Activated gamma-delta T cell treated with anti-CD3 and anti-CD28 coated beads, Interleukin-2, amount 50 U/mL, for 16 hours (primary cell): ENCODE measurements at places on chromosomes 1 and 21.

GRCh38 chr1:20389571-20389970 lies 96.4 kb downstream of the CAMK2N1 start:
- no peak for DNase-seq

DNA sequence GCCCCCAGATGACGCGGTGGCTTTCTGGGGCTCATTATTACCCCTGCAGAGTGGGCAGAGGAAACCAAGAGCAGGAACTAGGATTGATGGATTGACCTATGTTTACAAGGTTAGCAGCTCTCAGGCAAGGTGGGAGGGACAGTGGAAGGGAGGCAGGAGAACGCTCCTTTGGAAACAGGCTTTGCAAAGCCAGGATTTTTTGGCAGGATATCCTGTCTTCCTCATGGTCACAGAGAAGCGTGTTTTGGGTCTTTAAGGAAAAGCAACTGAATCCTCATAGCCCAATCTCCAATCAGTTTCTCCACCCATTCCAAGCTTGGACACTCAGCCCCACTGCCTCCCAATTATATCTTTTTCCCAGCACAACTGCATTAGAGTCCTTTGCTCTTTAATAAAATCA lies 105.6 kb upstream of the SOD1 start:
- no peak for DNase-seq

DNA sequence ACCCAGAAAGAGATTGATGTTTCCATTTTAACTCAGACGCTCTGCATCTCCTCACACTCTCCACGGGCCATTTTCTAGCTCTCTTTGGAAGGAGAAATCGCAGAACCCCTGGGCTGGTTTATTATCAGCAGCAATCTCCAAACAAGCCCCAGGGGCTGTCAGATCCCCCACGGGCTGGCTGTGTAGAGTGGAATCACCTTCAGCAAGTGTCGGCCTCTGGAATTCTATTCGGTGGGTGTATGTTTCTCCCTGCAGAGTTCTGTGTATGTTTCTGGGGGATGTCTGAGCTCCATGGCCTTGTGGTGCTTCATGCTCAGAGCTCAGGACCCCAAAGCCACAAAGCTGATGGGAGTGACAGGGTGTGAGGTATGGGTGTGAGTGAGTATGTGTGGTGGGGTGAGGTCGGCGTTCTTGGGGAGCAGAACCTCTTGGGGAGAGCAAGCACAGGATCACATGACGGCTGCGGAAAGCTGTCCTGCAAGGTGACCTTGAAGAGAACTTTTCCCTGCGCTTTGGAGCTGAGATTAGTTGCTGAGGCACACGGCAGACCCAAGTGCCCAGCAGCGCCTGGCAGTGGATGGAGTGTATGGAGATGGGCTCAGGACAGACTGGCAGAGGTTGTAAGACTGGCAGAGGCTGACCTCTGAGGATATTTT lies 489 bp downstream of the ACOT11 start:
- DNase-seq: no peak

GRCh38 chr1:174726167-174726879 lies 273.4 kb upstream of the CACYBP start:
- DNase-seq: no peak

- DNase-seq: no peak
Observed at GRCh38 chr1:173669491-173669941, at the start of gene ANKRD45. Gene ANKRD45, minus strand, starts transcription at chr1:173669851. Its CDS starts 10,433 bp downstream, at chr1:173659418.

DNA sequence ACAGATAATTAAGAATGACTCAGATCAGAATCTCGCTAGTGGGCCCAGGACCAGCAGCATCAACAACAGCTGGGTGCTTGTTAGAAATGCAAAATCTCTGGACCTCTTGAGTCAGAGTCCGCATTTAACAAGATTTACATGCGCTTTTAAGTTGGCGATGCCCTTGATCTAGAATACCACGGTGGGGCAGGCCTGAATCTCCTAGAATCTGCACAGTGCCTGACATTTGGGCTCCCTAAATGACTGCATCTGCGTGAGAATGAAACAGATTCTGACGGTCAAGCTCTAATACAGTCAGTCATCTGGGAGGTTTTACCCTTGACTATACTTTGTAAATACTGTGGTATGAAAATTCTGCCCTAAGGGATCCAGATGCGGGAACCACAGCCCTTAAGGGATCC lies 17.2 kb upstream of the RAB29 start:
- no peak for DNase-seq

DNA sequence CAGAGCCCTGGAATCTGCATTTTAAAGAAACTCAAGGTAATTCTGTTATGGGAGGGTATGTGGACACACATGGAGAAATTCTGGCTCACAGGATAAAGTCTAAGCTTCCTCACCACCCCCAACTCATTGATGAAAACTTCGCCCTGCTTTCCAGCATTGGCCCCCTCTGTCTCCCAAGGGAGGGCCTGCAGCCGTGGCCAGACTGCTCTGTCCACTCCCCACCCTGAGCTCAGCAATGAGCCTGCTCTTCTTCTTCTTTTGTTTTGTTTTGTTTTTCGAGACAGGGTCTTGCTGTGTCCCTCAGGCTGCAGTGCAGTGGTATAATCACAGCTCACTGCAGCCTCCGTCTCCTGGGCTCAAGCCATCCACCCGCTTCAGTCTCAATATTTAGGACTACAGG lies 136.8 kb upstream of the EDN2 start:
- no peak for DNase-seq

- no peak for DNase-seq
Observed at GRCh38 chr21:16536643-16537434, 807.1 kb downstream of the USP25 start.

- DNase-seq: no peak
Observed at GRCh38 chr1:108865316-108865910, 8.5 kb upstream of the AKNAD1 start.

- no peak for DNase-seq
Observed at GRCh38 chr21:37871121-37871862, 45.0 kb downstream of the KCNJ6 start.

DNA sequence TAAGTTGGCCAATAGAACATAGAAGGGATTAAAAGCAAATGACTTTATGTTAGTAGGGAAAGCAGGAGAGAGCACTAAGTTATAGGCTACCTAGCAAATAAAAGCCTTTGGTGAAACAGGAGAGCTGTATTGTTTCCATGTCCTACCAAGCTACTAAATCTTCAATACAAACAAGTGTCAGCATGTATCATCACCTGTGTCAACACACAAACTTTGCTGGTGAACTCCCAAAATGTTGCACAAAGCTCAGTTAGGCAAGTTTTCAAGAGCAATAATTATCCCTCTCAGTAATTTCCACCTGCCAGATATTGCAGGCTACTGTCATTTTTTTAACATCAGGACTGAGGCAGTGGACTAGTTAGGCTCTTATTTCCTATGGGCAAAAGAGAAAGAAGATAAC lies 77.7 kb upstream of the ADAM30 start:
- DNase-seq: no peak

DNA sequence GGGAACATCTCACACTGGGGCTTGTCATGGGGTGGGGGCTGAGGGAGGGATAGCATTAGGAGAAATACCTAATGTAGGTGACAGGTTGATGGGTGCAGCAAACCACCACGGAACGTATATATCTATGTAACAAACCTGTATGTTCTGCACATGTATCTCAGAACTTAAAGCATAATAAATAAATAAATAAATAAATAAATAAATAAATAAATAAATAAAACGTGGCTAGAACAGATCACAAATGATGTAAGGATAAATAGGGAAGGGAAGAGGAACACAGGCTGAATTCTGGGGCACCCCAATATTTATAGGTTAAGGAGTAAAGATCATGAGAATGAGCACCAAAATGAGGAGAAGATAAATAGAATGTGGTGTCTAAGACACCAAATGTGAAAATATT lies 592.2 kb downstream of the AMY1C start:
- DNase-seq: no peak

DNA sequence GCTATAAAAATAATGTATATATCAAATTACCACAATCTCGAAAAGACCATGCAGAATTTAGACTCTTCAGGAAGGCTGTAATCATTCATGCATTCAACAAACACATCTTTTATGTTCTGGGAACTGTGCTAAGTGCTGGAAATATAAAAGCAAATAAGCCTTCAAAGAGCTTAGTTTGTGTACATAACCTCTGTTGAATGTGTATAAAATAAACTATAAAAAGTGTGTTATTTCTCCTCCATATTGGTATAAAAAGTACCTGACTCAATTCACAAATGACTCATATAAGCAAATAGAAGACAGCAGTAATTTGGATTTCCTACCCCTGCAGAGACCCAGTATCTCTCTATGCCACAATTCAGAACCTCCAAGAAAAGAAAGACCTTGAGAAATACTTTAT lies 36.8 kb downstream of the RAB3GAP2 start:
- DNase-seq: no peak

DNA sequence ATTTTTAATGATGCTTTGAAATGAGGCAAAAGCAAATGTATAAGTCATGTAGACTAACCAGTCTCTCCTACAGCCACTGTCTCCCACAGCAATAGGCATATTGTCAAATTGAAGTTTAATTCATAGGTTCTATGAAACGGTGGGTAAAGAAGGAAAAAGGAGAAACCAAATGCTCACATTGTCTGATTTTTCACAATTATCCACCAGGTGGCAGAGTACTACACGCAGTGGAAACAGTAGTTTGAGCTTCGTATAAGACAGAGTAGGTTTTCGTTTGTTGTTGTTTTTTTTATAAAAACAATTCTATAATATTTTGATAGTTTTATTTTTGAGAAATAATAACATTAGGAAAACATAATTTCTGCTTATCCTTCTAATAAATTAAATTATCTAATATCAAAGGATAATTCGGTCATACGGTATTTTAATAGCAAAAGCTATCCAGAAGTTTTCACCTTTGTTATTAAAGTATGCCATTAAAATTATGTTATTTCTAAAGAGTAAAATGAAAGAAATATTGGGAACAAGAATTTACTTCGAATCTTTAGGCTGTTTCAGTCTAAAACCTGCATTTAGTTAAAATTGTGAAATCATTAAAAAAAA lies 39.1 kb downstream of the TYW3 start:
- no peak for DNase-seq

DNA sequence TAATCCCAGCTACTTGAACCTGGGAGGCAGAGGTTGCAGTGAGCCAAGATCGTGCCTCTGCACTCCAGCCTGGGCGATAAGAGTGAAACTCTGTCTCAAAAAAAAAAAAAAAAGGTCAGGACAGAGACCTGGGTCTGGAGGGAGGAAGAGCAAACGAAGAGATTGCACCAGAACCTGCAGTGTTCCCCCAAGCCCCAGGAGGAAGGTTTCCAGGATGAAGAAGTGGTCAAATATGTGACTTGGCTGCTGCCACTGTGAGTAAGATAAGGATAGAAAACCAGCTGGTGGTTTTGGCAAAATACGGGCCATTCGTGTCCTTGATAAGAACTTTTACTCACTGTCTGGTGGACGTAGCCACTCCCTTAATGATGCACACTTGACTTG lies 42.2 kb downstream of the CLDN14 start:
- DNase-seq: no peak

- DNase-seq: no peak
Observed at GRCh38 chr1:40042341-40042740, 1.8 kb downstream of the CAP1 start.

DNA sequence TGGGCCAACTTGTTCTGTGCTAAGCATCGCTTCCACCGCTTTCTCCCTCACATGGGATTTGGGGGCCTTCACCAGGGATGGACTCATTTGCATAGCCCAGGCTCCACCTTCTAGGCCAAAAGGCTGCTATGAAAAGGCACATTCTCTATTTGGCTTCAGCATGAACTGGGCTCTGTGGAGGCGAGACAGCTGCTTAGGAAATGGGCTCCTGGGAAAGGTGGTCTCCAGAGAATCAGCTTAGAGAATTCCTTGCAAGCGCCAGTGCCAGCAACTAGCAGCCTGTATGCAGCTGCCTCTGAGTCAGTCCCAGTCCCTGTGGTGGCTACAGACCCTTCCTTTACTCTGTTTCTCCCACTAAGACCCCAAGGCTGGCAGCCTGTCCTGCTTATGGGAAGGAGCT lies 214.5 kb downstream of the HIVEP3 start:
- DNase-seq: no peak

- DNase-seq: no peak
Observed at GRCh38 chr1:3468236-3469103, 14.0 kb downstream of the ARHGEF16 start.

GRCh38 chr1:156148216-156148615 lies 5.2 kb upstream of the SEMA4A start:
- DNase-seq: no peak

GRCh38 chr1:214700437-214700836 lies 97.4 kb downstream of the CENPF start:
- DNase-seq: no peak

- no peak for DNase-seq
Observed at GRCh38 chr1:238489006-238489405, 598.3 kb upstream of the ZP4 start.

DNA sequence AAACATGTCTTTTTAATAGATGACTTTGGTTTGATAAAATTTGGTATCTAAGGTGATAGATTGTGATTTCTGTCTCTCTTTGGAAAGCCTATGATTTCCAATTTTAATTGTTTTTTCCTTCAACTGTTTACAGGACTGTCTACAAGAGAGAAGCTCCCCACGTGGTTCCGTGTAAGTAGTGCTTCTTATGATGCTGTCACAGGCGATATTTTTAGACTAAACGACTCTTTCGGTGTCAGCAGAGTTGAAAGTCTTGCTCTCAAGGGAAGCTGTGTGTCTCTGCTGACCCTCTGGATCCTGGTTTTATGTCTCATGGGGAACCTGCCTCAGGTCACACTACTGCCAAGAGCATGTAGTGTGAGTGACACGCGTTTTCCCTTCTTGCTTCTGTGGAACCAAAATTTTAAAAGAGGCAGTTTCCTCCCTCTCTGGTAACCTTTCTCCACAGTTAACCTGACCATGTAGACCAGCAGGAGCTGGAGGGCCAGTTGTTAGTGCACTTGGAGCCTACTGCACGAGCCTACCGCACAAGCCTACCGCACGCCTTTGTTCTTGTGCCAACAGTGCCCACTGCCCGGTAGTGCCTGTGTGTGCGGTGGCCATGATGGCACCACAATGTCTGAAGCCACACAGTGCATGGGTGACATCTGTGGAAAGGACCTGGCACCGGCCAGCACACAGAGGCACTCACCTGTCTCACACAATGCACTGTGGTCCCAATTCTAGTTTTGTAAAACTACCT lies 91.9 kb downstream of the PCBP3 start:
- DNase-seq: no peak

GRCh38 chr1:84350104-84350503 lies 48.2 kb upstream of the DNASE2B start:
- no peak for DNase-seq

DNA sequence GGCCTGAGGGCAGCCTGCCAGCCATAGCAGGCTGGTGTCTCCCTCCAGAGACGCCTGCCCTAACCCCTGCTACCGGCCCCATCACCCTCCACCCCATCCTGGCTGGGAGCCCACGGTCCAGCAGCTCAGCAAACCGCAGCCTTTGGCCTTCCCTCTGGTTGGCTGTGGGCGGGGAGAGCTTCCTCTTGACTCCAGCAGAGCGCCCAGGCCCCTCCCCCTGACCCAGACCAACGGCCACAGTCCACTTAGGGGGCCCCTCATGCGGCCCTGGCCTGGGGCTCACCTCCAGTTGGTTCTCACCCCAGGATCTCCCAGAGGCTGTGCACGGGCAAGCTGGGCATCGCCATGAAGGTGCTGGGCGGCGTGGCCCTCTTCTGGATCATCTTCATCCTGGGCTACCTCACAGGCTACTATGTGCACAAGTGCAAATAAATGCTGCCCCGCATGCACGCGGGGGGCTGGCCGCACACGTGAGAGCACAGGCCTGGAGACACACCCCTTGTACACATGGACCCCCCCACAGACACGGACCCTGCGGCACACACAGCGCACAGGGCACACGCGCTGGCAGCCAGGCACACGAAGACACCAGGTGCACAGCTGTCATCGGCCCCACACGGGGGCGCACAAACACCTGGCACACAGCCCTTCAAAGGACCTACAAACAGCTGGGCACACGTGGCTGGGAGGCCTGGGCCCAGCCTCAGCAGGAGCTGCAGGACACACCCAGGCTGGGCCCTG lies 3.1 kb downstream of the SMIM1 start:
- no peak for DNase-seq
